Transverse colon (tissue), 4 donors: ENCODE measurements at places on chromosomes 4 and X.

DNA sequence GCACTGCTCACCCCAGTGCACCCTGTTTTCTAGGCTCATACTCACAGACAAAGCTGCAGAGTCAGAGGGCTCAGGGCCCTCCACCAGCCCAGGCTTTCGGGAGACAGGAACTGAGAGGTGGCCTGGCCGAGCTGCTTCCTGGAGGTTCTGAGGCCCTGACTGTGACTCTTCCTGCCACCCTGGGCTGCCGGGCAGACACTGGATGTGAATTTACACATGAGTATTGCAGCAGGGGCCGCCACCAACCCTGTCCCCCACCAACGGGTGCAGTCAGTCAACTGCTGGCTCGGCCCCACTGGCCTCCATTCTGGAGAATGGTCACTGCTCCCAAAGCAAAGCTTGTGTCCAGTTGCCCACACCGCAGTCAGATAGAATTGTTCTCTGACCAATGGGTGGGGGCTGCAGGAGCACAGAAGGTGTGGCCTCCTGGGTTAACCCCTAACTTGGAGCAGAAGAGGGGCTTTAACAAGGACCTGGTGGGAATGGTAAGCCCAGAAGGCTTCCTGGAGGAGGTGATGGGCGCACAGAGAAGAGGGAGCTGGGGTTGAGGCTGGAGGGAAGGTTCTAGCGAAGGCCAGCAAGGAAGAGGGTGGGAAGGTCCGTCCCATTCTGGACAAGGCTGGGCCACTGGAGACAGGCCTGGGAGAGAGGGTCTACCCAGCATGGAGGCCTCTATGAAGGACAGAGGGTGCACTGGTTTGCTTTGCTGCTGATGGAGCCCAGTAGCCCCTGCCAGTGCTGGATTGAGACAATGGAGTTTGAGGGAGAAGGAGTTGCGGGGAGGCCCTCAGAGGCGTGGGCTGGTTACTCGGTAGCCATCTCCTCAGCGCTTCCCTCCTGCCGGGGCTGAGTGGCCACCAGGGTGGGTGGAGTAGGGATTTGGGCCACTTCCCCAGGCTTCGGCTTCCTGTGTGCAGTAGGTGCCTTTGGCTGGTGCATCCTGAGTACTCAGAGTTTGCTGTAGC lies 135.3 kb downstream of the CPZ start:
- H3K4me3 ChIP-seq: no peak overlapping the region
- H3K27me3 ChIP-seq: peaks cover 26% of the 10 kb centered on the region
- no peaks in the 10 kb centered on the region for H3K4me1 ChIP-seq
- DNase-seq: no peak

- peak overlapping the region; percentile 2 for H3K4me3 ChIP-seq
- no peaks in the 10 kb centered on the region for H3K27me3 ChIP-seq
- H3K36me3 ChIP-seq: no peaks in the 10 kb centered on the region
- peak overlapping the region; percentile 88 for H3K27ac ChIP-seq
- H3K4me1 ChIP-seq: peaks cover 17% of the 10 kb centered on the region
Measured at GRCh38 chr4:118968813-118969212, 80.2 kb downstream of the SYNPO2 start.

DNA sequence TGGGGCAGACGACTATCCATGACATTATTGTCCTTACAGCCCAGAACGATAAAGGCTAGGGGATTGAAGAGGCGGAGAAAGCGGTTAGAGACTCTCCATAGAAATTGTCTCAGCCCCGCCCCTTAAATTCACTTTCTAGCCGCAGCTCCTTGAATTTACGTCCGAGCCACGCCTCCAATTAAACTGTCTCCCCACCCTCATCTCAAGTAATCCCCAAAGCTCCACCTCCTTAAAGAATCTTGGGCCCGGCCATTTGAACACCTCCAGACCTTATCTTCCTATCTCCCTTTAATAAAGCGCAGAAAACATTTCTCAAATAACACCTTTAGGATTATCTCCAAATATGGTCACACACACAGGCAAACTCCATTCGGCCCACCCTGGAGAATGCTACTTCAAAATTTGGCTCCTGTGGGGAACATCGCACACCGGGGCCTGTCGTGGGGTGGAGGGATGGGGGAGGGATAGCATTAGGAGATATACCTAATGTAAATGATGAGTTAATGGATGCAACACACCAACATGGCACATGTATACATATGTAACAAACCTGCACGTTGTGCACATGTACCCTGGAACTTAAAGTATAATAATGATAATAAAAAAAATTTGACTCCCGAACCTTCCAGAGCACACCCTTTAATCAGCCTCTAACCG lies 7.2 kb upstream of the MAGIX start:
- H3K36me3 ChIP-seq: no peaks in the 10 kb centered on the region
- H3K27me3 ChIP-seq: no peaks in the 10 kb centered on the region
- H3K4me3 ChIP-seq: peak overlapping the region; percentile 58

- no peak for DNase-seq
- H3K4me3 ChIP-seq: no peak overlapping the region
- no peaks in the 10 kb centered on the region for H3K4me1 ChIP-seq
- H3K27me3 ChIP-seq: no peaks in the 10 kb centered on the region
Measured at GRCh38 chr4:144578681-144579080, 67.3 kb upstream of the HHIP start.

DNA sequence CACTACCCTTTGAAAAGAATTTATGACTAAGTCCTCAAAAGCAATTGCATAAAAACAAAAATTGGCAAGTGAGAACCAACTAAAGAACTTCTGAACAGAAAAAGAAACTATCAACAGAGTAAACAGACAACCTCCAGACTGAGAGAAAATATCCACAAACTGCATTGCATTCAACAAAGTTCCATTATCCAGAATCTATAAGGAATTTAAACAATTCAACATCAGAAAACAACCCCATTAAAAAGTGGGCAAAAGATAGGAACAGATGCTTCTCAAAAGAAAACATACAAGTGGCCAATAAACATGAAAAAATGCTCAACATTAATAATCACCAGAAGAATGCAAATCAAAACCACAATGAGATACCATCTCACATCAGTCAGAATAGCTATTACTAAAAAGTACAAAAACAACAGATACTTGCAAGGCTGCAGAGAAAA lies 130.2 kb downstream of the GASK1B start:
- no peak overlapping the region for H3K4me3 ChIP-seq
- no peaks in the 10 kb centered on the region for H3K27me3 ChIP-seq
- no peak overlapping the region for H3K27ac ChIP-seq
- no peaks in the 10 kb centered on the region for H3K4me1 ChIP-seq
- no peak for DNase-seq

DNA sequence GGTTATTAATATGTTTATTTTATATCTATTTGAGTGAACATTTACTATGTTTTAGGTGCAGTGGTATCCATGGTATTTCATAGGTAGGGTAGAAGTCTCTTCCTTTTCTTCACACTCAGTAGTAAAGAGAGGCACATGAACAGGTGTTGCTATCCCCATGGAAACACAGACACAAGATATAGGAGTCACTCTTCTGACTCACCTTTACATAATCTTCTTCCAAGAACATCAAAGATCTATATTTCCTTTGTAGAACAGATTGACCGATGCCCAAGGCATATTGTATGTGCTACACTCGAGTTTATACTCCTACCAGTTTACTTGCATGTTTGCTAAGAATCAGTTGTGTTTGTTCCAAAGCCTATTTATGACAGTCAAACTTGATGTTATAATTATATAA lies 1997.4 kb downstream of the C4orf33 start:
- no peaks in the 10 kb centered on the region for H3K4me1 ChIP-seq
- H3K4me3 ChIP-seq: no peak overlapping the region
- no peaks in the 10 kb centered on the region for H3K27me3 ChIP-seq

DNA sequence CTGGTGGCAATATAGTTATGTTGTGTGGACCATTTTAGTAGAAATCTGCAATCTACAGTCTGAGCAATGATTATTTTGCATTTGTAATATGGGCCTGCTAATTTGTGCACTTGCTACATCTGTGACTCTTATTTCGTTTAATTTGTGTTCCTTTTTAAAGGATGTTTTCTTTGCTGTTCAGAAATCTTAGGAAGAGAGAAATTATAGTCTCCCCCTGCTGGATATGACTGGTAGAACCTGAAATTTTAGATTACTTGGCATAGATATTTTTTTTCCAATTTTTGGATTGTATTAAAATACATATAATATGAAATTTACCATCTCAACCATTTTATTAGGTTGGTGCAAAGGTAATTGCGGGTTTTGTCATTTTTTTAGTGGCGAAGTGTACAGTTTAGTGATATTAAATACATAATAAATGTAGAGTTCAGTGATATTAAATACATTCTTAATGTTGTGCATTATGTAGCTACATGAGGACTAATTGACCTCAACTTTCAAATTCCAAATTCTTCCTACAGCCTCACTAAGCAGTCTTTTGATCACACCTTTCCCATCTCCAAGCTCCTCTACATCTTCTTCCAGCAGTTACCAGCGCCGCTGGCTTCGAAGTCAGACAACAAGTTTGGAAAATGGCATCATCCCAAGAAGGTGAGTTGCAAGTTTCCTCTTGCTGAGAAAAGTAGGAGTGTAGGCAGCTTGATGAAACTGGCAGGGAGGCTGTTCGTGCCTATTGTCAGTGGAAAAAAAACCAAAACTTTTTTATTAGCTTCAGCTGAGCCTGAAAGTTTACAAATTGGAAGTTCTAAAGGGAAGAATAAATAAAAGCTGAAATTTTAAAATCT lies 82.2 kb downstream of the FNIP2 start:
- no peaks in the 10 kb centered on the region for H3K36me3 ChIP-seq
- H3K27me3 ChIP-seq: no peaks in the 10 kb centered on the region
- no peak overlapping the region for H3K27ac ChIP-seq
- peaks cover 7% of the 10 kb centered on the region for H3K4me1 ChIP-seq
- no peak for DNase-seq

DNA sequence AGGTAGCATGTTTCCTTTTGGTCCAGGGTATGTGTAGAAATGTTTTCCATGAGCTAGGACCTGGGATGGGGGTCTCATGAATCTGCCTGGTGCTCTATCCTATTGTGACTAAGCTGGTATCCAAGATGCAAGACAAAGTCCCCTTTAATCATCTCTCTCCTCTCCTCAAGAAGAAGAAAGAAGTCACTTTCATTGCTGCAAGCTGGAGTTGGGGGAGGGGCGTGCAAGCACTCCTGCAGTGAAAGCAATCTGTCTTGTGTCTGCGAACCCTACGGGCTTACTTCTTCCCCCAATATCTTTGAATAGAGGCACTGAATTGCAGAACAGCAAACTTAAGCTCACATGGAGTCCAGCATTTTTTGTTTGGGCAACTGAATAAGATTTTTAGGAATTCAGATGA lies 27.2 kb upstream of the GRPR start:
- DNase-seq: no peak
- H3K4me3 ChIP-seq: no peak overlapping the region

GRCh38 chr4:7172946-7173345 lies 19.4 kb upstream of the SORCS2 start:
- no peak for DNase-seq
- no peaks in the 10 kb centered on the region for H3K27me3 ChIP-seq
- H3K27ac ChIP-seq: no peak overlapping the region

- H3K27me3 ChIP-seq: no peaks in the 10 kb centered on the region
- DNase-seq: no peak
- H3K36me3 ChIP-seq: no peaks in the 10 kb centered on the region
- H3K4me3 ChIP-seq: no peak overlapping the region
- H3K4me1 ChIP-seq: no peaks in the 10 kb centered on the region
Measured at GRCh38 chr4:24040811-24041210, 151.0 kb upstream of the PPARGC1A start.

DNA sequence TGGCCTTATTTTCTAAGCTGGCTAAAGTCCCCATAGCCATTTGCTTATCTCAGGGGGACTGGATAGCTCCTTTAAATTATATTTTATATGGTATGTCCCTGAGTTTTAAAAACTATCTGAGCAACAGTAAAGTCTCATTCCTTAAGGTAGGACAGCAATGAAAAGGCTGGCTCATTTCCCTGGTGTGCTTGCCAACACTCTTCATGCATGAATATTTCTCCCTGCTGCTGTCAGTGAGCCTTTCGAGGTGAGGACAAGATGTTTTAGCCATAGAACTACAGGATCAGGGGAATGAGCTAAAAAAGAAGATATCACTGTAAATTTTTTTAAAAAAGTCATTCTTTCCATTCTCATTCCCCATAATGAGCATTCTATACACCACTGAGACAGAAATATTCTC lies 427.3 kb upstream of the FAM241A start:
- peak; percentile 7 for DNase-seq
- no peaks in the 10 kb centered on the region for H3K4me1 ChIP-seq
- H3K27me3 ChIP-seq: no peaks in the 10 kb centered on the region
- no peaks in the 10 kb centered on the region for H3K36me3 ChIP-seq
- no peak overlapping the region for H3K4me3 ChIP-seq

GRCh38 chr4:26763648-26764047 lies 97.0 kb upstream of the STIM2 start:
- DNase-seq: no peak
- H3K27ac ChIP-seq: no peak overlapping the region
- no peaks in the 10 kb centered on the region for H3K4me1 ChIP-seq
- H3K36me3 ChIP-seq: no peaks in the 10 kb centered on the region
- H3K4me3 ChIP-seq: no peak overlapping the region

- DNase-seq: no peak
- H3K27me3 ChIP-seq: no peaks in the 10 kb centered on the region
- no peaks in the 10 kb centered on the region for H3K36me3 ChIP-seq
- H3K4me3 ChIP-seq: no peak overlapping the region
Measured at GRCh38 chrX:1102786-1103185, 109.7 kb downstream of the CRLF2 start.

DNA sequence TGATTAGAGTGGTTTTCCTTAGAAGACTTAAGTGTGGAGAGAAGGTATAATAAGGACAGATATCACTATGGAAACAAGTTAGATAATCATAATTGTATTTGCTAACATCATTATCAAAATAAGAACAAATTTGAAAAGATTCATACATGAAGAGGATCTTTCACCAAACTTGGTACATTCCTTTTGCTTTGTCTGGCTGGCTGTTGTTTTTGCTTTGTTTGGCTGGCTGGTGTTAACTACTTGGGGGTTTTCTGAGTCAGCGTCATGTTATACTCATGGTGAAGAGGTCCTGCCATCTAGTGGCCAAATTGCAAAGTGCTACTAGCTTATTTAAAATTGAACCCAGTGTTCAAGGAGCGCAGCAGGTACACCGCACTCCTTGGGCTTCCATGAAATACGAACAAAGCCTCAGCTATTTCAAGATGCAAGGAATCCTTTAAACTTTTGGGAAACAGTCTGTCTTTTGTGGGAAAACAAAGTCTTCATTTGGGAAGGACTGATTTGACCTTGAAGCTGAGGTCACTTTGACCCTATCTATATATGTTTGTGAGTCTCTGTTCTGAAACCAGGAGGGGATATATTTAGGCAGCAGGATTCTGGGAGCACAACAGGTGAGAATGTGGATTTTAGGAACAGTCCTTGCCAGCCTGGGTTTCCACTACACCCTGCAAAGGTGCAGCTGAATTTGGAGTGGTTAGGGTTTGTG lies 129.7 kb downstream of the PLS3 start:
- no peaks in the 10 kb centered on the region for H3K36me3 ChIP-seq
- no peak overlapping the region for H3K27ac ChIP-seq
- no peak overlapping the region for H3K4me3 ChIP-seq
- DNase-seq: peak; percentile 35
- no peaks in the 10 kb centered on the region for H3K27me3 ChIP-seq

DNA sequence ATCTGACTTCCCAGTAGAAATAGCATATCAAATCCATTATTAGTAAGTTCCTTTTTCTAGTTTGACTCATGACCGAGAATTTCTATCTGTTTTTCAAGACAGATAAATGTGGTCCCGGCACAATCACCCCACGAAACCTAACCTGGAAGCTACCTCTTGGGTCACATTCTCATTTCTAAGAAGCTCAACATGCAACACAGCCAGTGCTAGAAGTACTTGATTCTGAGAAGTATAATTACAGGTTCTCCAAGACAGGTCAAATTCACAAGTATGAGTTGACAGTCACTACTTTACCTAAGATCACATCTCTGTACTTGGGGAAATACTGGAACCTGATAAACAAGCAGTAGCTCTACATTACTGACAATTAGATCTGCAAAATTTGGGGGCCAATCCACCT lies 54.0 kb upstream of the PLAC1 start:
- no peaks in the 10 kb centered on the region for H3K36me3 ChIP-seq
- no peak overlapping the region for H3K27ac ChIP-seq
- DNase-seq: no peak
- no peak overlapping the region for H3K4me3 ChIP-seq
- H3K27me3 ChIP-seq: no peaks in the 10 kb centered on the region
